ENCODE measurements at places on chromosomes 4 and X.

DNA sequence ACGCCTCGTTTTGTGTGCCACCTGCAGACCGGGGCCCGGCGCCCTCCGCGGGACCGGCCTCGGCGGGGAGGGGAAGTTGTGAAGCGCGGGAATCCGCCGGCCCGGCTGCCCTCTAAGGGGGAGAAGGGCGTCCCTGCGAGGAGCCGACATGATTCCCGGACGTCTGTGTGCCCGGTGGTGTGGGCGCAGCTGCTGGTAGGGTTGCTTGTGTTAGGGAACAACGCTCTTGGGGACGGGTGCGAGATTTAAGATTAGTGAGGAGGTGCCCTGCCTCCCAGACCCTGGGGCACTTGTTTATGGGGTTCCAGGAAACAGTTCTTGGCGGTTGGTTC, 627 bp downstream of the CDKN2AIP start:
- DNase-seq = no peak

- peak; percentile 41 for DNase-seq
Observed at GRCh38 chrX:25144043-25144940, 128.5 kb upstream of the ARX start.

- no peak for DNase-seq
Observed at GRCh38 chr4:40305328-40306170, 29.6 kb upstream of the CHRNA9 start.

DNA sequence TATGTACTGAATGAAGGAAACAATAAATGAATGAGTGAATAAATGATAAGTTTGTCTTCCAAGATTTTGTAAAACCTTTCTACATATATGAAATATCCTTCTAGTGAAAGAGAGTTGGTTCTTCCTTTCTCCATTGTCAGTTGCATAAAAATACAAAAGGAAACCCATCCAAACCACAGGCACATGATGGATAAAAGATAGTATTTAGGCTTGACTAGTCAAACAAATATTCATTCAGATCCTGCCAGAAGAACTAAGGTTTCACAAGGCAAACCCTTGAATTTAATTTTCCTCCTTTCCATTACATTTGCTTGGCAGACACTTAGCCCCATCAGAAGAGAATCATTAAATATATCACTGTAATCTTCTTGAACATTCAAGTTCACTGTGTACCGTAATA, 208.4 kb downstream of the COL25A1 start:
- DNase-seq = no peak

DNA sequence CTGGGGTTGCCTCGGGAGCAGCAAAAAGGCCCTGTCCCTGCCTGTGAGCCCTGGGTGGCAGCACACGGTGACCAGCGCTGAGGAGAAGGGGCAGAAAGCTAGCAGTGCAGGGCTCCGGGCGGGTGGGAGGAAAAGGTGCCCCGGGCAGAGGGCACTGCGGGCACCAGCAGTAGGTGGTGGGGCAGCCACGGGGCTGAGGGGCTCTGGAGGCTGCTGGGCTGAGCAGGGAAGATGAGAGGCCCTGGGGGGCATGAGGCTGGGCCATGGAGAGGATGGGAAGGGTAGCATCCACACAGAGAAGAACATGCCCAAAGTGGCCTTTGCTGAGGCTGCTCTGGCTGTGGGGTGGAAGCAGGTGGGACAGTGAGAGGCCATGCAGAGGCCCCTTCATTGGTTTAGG, 67.5 kb upstream of the NKX1-1 start:
- DNase-seq = no peak

GRCh38 chr4:8817096-8817812, 54.4 kb downstream of the HMX1 start:
- DNase-seq = no peak

DNA sequence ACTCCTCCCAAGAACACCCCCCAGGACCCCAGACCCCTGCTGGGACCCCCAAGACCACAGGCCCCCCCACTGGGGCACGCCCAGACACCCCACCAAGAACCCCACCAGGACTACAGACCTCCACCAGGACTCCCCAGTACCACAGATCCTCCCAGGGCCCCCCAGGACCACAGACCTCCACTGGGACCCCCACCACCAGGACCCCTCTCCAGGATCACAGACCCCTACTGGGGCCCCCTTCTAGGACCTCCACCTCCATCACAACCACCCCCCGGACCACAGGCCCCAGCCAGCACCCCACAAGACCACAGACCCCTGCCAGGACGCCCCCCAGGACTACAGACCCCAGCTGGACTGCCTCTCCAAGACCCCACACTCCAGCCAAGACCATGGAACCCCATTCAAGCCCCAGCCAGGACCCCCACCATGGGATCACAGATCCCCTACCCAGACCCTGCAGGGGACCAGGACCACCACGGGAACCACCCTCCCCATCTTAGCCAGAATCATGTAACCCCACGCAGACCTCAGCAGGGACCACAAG, 855 bp upstream of the DHRSX start:
- no peak for DNase-seq

DNA sequence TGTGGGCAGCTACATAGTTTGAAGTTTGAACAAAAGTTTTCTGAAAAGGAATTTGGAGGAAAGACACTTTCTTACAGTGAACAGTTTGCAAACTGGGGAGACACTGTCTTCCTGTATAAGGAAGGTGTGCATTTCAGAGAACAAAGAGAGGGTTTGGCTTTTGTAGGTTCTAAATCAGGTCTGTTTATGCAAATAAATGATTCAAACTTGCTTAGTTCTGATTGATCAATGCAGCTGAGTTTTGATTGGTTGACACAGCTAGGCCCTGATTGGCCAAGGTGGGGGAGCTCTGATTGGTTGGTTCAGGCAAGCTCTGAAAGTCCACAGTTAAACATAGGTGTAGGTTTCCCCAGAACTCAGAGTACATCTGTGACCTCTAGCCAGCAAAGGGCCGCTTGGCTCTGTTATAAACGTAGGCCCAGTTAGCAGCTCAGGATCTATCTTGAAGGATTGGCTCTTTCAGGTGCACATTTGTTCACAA, 63.0 kb upstream of the ENPP6 start:
- no peak for DNase-seq

DNA sequence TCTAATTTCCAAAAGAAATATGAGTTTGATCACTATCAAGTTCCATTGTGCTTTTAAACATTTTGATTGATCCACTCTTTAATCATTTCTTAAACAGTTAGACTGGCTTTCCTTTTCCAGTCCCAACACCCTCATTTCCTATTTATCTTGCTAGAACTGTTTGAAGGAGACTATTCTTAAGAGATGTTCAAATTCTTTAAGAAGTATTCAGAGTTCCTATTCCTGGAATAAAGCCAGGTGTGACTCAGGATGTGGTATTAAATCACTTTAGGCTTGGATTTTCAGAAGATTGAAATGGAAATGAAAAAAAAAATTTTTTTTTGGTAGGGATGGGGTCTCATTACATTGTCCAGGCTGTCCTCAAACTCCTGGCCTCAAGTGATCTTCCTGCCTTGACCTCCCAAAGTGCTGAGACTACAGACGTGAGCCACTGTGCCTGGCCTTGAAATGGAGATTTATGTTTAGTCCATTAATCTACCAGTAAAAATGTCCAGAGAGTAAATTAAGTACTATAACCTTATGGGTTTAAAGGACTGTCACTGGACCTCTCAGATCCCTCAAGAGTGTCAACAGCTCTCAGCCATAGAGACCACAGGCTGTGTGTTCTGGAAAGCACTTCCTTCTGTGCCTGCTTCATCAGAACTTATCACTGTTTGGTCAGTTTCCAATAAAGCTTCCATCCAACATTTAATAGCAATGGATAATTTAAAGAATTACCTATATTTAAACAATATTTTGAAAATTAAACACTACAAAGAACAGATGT, 90.7 kb downstream of the CDS1 start:
- peak; percentile 79 for DNase-seq

GRCh38 chr4:68907788-68908700, 43.6 kb downstream of the UGT2A3 start:
- DNase-seq = no peak

- peak; percentile 91 for DNase-seq
Observed at GRCh38 chr4:184792950-184793555, 32.7 kb downstream of the ACSL1 start.

DNA sequence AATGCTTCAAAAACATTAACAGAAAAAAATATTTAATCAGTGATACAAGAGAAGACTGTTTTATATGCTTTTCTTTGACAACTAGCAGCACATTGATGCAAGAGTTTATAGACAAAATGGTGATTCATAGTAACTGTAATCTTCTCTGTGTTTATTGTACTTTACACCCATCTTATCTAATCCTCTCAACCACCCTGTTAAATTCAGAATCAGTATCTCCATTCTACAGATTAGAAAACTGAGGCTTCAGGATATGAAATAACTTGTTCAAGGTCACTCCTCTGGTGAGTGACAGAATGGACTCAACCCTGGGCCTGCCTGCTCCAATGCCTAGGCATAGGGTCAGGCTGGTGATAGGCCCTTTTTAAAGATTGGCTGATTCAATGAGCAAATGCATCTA, 26.1 kb upstream of the TMEM184C start:
- DNase-seq = peak; percentile 30

- DNase-seq = no peak
Observed at GRCh38 chr4:132056496-132056895, 1092.6 kb upstream of the PCDH10 start.

GRCh38 chrX:45324941-45325340, 124.3 kb upstream of the DIPK2B start:
- peak; percentile 43 for DNase-seq

GRCh38 chr4:31964685-31965084, 1244.5 kb downstream of the PCDH7 start:
- DNase-seq = no peak

DNA sequence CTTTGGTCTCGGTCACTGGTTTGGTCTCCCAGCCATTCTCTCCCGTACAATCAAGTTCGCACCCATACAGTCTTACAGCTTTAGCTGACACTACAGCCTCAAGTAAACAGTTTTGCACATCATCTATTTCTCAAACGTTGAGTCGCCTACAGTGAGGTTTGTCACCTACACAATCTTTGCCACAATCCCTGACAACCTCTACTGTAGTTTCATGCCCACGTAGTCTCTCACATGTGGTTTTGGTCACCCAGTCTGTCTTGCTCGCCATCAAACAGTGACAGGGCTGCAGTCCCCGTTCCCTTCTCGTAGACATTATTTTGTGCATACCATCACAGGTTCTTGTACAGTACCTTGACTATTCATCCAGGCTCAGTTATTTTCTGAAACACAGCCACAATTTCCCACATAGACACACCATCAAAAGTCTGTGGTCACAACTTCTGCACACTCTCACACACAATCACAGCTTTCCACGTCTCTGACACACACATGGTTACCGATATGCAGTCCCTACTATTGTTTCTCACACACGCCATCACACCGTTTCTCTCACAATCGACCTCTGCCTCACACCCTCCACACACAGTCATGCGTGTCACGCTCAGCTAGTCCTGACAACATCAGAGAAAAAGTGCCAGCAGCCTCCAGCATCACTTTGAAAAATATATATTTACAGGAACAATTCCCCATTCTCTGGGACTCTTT, 5.3 kb upstream of the CFP start:
- DNase-seq = no peak

GRCh38 chr4:177879851-177880250, 437.6 kb upstream of the AGA start:
- DNase-seq = no peak

DNA sequence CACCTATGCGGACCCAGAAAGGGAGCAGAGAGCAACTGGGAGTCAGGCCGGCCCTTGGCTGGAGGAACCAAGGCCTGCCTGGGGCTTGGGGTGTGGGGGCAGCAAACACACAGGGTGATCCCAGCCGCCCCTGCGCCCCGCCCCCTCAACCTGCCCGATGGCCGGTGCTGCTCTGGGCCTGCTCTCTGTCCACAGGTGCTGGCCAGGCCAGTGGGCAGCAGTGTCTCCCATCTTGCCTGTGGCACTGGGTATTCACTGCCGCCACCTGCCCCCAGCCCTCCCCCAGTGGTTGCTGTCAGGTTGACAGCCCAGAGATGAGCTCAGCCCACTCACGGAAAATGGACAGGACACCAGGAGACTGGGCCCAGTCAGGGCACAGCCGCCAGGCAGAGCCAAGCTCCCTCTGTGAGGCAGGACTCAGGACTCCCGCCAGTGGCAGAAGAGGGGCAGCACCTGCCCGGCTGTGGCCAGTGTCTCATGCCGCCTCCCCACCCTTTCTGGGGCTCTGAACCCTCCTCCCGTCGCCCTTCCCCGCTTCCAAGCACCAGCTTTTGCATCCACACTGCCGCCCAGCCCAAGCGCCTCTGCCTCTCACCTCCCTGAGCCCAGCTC, 4.7 kb downstream of the NKX1-1 start:
- DNase-seq = no peak

GRCh38 chr4:133996431-133997121, 205.0 kb downstream of the PABPC4L start:
- DNase-seq = no peak

DNA sequence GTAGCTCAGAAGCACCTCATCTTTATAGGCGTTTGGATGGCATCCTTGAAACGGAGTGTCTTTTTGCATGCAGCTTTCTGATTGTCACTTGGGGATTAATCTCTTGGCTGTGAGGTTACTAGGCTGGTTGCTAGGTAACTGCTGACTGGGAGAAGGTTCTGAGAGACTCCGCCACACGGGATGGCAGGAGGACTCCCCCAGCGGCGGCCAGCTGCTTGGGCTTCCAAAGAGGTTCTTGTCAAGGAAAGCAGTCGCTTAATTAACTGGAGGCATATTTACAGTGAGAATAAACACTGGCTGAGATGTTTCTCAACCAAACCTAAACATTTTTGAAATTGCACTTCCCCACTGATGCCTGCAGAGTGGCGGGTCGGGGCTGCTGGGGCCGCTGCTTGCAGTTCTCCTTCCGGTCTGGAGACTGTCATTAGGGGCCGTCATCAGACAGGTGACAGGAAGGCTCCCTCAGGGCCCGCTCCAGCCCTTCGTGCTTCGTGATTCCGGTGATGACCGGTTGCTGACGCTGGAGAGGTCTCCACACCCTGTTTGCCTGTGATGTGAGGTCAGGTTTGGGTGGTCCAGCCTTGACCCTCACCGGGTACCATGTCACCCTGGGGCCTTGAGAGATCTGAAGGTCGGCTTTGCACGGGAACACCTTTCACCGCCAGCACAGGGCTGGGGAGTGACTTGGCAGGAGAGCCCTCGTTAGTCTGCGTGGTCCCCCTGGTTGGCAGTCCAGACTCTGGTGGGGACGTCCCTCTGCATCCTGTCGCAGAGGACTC, 9.1 kb downstream of the NSG1 start:
- peak; percentile 96 for DNase-seq

GRCh38 chr4:19262467-19262866, 989.2 kb upstream of the SLIT2 start:
- no peak for DNase-seq
